Stimulated activated CD4-positive, alpha-beta T cell treated with anti-CD3 and anti-CD28 coated beads, Interleukin-12 subunit alpha, Interleukin-12 subunit beta, amount 100 ng/mL, for 24 hours (primary cell): ENCODE measurements at places on chromosomes 12 and 14.

DNA sequence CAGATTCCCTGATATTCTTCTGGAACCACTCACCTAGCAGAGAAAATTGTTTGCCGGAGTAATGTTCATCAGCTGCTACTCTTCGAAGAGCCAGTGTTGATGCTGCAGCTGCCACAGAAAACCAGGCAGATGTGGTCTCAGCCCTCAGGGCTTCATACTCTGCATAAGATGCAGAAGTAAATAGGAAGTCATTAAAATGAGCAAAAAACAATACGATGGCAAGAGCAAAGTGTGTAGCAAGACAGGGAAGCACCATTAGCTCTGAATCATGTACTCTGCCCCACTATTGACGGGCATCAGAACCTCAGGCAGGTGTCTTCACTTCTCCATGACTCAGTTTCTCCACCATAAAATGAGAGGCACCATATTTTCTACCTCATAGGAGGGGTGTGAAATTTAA is 991.6 kb upstream of the TMEM132C start:
- no peak for DNase-seq

DNA sequence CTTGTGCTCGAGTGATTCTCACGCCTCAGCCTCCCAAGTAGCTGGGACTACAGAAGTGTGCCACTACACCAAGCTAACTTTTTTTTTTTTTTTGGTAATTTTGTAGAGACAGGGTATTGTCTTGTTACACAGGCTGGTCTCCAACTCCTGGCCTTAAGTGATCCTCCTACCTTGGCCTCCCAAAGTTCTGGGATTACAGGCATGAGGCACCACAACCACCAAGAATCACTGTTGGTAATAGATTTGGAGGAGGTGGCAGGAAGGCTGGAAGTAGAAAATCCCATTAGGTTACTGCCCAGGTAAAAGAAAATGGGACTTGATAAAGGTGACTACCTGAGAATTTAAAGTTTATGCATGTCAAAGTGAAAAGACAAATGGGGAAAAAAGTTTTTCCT is 1.4 kb upstream of the CDCA4 start:
- DNase-seq, result no peak

DNA sequence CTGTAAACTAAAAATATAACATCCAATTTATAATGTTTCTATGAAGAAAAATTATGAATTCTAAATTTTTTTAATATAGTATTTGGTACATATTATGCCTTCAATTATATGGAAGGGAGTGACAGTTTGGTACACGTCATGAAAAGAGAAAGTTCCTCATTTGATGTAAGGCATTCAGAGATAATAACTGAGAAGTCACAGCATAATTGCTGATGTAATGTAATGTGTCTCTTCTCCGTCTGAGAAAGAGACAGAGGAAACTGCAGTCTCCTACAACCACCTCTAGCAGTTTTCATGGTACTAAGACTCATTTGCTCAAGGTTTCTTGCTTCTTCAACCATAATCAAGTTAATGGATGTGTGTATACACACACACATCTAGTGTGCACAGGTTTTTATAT is 2.3 kb upstream of the CD69 start:
- no peak for DNase-seq

DNA sequence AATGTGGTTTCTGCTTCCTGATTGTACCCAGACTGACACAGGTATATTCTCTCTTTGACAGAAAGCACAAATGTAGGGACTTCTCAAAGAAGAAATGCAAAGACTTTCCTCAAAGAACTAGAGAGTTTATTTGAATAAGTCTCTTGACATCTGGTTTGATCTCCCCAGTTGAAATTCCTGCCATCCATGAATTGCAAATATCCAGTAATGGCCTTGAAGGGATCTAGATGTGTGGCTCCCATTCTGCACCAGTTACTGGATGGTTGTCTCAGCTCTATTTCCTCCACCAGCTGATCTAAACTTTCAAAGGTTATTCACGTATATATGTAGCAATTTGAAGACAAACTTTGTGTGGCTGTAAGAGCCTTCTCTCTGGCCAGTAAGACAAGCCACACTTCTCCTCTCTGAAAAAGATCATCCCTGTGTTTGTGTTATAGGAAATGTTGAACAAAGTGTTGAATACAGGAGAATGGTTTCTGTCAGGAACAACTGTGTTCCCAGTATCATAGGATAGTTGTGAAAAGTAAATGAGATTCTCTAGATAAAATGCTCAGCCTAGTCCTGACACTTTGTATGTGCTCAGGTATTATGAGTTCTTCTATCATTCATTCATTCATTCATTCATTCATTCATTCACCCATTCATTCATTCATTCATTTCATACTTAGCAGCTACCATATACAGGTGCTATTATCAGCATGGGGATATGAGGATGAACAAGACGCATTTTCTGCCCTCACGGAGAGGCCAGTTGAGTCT is 22.7 kb upstream of the GPRC5A start:
- no peak for DNase-seq

- DNase-seq, result no peak
These were observed 85.4 kb upstream of the RTL1 start for GRCh38 chr14:100988956-100989355.

DNA sequence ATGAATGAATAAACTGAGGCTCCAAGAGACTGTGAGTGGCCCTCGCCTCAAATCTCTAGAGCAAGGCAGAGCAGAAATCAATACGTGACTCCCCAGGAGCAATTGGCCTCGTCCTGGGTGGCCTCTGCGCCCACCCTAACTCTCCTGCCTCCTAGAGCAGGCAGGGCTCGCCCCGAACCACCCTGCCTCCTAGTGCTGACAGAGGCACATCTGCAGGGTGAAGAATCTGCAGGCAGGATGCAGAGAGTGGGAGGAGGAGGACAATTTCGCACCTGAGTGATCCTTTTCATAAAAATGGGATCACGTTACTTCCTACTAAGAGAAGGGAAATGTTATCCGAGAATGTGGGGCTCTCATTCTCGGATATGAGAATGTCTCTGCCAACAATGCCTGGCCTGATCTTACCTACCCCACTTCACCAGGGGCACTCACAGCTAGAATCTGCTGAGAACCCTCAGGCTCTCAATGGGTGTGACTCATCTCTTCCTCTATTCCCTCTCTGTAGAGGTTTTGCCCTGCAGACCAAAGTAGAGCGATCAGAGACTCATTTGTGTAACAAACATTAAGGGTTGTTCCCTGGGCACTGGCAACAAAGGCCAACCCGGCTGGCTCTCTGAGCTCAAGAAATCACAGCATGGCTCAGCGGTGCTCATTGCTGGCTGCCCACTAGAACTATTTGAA is 61.7 kb upstream of the BCL2L14 start:
- DNase-seq, result peak; percentile 32

DNA sequence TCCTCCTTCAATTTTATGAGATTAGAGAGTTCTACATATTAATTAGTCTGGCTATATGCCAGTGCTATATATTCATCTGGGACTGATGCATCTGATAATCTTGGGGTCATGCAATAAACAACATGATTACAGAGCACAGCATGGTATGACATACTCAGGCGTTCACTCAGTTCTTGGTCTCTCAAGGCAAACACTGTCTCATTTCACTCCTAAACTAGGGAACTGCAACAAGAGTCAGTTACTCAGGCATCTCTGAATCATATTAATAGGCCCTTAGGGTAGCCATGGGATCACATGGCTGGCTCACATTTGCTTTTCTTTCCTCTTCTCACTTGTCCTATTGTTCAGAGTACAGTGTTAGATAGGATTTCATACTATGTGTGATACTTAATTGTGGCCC is 91.8 kb upstream of the TMEM260 start:
- DNase-seq, result no peak

GRCh38 chr14:95033031-95033430 is 124.3 kb downstream of the DICER1 start:
- DNase-seq, result no peak

- DNase-seq, result no peak
These were observed 36.6 kb downstream of the SPATA7 start for GRCh38 chr14:88422047-88422446.

- DNase-seq, result no peak
These were observed 74.9 kb upstream of the GRIP1 start for GRCh38 chr12:66753810-66754209.

DNA sequence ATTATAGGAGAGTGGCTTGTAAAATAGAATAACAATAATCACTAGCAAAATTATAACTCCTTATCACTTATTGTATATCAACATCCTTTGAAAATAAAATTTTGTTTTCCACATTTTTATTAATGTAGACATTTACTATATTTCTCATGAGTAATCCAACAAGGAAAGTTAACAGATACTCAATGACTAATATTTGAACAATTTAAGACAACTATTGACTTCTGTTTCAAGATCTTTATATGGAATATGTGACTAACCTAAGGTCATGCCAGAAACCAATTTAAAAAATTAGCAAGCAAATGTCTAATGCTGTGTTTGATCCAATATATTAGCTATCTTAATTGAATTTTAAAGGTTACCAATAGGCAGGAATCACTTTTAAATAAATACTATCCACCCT is 638.5 kb upstream of the FLRT2 start:
- DNase-seq, result no peak

GRCh38 chr14:78829274-78829673 is 659.1 kb downstream of the NRXN3 start:
- DNase-seq, result no peak

DNA sequence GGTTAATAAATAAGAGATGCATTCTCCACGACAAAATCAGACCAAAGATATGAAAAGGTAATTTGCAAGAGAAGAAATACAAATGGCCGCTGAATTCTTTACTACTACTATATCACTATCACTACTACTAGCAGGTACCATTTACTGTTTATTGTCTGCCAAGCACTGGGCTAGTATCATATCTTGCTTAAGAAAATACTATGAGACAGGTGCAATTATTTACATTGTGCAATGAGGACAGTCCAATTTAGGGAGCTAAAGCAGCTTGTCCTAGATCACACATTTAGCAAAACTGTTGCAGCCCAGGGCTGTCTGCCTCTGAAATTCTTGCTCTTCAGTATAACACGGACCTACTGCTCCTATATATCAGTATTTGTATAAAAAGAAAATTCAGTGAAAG is 52.8 kb downstream of the CRADD start:
- no peak for DNase-seq

DNA sequence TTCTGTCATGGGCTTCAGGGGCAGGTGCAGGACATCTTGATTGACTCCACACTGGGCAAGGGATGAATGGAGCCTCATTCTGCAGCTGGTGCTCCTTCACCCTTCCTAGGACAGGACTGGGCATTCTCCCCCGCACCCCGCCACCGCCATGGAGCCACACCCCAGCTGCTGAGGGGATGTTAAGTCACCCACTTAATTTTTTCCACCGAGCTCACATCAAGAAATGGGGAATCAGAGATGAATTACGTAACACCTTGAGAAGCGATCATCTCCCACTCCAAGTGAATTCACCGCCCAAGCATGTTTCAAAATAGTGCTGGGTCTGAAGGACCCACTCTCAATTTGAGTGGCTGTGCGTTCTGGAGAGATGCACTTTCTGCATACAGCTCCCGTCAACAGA is 94.2 kb downstream of the EML1 start:
- DNase-seq, result no peak

- no peak for DNase-seq
These were observed 27.9 kb upstream of the CCNT1 start for GRCh38 chr12:48744251-48745008.

DNA sequence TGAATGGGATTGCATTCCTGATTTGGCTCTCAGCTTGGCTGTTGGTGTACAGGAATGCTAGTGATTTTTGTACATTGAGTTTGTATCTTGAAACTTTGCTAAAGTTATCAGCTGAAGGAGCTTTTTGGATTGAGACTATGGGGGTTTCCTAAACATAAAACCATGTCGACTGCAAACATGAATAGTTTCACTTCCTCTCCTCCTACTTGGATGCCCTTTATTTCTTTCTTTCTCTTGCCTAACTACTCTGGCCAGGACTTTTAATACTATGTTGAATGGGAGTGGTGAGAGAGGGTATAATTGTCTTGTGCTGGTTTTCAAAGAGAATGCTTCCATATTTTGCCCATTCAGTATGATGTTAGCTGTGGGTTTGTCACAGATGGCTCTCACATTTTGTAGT is 141.5 kb downstream of the CEP83 start:
- DNase-seq, result no peak

DNA sequence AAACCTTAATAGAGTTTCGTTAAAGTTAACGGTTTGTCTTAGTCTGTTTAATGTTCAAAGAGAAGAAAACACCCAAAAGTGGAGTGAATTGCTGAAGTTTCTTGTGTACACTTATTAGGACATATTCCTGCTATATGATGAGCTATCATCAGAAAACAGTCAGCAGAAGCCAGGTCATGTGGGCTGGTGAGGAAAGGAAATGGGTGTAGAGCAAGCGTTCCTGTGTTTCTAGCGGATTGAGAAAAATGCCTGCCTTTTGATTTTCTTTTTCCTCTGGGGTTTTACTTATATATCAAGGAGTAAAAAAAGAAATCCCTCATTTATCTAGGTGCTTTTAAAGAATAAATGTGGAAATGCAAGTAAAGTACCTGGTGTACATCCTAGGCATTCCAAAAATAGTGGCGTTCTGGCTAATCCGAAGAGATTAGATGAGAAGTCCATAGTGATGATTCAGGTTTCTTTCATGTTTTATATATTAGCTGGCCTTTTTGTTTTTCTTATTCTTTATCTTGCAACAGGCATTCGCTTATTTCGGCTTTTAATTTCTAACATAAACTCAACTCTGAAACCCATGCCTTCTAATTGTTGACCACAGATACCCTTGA is 50.7 kb downstream of the FLRT2 start:
- DNase-seq, result no peak

GRCh38 chr14:64409126-64409920 is 21.2 kb downstream of the MTHFD1 start:
- DNase-seq, result no peak

DNA sequence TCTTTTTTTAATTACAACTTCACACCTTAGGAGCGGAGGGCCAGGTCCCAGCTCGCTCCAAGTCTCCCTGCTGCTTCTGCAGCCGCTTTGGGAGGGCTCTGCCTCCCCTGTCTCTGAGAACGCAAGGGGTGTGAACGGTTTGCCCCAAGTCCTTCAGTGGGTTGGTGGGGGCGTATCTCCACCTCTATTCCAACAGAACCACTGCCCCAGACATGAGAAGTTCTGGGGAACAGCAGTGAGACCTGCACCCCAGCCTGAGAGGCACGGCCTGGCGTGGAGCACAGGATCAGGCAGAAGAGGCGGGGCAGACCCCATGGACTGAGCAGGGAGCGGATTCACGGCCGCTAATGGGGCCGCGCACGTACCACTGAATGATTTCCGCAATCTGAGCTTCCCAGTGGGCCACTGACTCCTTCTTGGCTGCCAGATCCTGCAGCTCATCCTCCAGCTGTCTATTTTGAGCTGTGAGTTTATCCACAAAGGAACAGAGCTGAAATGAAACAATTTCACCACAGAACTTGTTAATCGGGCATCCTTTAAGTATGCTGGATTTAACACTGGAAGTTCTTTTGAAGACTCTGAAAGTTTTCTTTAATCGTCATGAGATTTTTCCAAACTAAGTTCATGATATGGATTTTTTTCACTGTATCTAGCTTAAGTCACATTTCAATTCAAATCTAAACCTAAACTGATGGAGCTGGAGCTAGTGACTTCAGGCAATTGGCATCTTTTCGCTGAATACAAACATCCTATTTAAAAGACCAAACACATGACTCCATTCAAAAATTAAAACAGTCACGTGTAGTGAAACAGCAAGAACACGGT is 44.4 kb downstream of the AMN start:
- DNase-seq, result no peak

GRCh38 chr12:31406345-31406744 is 80.4 kb upstream of the SINHCAF start:
- DNase-seq, result no peak
